ENCODE measurements at places on chromosomes 12 and 14.

DNA sequence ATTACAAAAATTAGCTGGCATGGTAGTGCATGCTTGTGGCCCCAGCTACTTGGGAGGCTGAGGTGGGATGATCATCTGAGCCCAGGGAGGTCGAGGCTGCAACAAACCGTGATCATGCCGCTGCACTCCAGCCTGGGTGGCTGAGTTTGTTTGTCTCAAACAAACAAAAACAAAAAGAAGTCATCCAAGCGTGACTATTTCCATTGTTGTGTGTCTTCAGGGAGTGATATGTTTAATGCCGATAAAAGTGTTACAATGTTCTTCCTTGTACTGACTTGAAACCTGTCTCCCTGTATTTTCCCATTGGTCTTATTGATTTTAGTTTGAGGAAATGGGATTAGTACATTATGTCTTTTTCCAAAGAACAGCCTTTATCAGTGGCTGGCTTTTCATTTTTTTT, 75.6 kb upstream of the USP44 start:
- DNase-seq: no peak

DNA sequence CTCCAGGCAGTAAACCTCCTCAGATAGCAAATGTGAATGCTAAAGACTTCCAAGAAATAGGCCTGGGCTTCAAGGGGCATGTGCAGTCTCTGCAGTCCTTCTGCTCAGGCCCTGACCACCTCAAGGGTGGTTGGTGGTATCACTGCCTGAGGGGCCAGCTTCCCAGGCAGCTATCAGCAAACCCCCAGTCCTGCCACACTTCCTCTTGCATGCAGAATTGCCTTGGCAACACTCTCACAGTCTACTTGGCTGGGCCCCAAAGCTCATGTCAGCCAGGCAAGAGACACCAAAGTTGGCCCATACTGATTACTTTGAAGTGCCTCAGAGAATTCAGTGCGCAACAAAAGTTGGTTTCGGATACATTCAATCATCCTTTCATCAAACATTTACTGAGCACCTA, 3.5 kb upstream of the ASB8 start:
- no peak for DNase-seq

- DNase-seq: no peak
These were observed 1150.0 kb downstream of the FSCB start for GRCh38 chr14:43356979-43357545.

DNA sequence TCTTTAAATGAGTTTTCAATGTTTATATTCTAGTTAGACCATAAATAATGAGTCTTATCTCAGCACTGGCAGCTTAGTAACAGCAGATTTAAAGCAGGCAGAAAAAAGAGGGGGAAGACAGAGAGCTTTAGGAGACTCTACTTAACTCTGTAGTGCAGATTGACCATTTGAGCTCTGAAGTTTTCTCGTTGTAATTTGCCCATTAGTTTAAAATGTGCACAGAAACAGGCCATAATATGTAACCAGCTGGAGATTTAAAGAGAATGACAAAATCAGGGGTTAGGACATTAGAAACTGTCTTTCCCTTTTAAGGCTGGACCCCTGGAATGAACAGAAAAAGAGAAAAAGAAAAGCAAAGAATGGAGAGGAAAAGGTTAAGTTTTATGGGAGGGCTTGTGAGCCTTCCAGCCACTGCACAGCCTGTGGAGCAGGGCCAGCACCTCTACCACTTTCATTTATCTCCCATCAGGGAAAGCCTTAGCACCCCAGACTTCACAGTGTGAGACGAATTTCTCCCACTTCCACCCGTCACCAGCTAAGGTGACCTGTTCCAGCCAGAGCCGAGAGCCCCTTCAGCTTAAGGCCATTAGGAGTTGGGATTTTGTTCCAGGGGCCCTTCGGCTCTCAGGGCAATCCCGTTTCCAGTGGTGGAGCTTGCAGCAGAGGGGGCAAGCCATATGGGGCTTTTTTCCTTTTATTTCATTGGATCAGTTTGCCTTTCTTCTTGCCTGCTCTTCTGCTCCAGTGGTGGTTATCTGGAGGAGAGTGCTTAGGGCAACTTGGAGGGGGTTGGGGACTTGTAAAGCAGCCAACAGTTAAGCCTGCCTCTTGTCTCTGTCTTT, 8.0 kb downstream of the IL22 start:
- no peak for DNase-seq

DNA sequence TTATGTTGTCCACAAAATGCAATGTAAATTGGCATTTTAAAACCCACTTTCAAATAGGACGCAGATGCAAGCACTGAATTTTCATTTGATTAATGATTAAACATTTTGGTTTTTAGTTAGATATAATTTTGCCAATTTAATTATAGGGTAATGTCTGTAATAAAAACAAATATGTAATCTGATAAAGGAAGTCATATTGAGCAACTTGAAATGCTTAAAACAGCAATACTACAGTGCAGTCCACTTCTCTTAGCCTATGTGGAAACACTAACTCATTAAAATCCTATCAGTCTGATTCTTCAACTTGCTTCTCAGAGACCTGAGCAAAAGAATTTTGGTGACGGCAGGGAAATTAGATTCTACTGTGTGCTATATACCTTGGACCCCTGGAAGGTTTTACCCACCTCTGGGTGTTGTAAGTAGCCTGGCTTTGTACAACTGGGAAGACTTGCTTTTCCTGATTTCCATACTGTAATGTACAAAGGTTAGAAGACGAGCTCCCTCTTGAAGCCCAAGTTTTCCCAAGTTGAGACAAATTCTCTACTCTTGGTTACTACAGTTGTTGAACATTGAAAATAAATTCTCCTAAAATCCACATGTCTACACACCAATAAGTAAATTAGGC, 4.1 kb downstream of the TRHDE start:
- DNase-seq: no peak

- no peak for DNase-seq
These were observed 23.8 kb upstream of the PPM1A start for GRCh38 chr14:60225265-60225664.

DNA sequence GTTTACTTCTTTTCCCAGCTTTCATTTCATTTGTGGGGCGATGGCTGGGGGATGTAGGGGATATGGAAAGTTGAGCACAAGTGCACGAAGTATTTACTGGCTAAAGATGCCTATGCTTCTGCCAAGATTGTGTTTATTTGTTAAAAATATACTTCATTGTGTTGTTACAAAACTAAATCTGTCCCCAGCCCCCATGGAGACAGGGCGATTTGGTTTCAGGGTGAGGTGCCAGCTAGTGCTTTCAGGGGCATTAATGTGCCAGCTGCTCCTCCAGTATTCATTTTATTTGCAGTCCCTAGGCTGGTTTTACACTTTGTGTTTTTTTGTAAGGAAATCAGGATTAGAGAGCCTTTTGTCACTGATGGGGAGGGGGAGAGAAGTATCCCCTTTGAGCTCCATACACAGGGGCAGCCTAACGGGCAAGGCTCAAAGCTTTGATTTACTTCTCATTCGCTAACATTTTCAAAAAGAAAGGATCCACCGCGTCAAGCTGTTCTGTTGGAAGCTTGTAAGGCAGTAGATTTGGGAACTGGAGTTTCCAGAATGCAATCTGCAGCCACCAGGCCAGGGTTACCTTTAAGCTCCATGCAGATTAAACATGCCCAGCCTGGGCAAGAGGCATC, 198.7 kb upstream of the PLEKHG7 start:
- no peak for DNase-seq

- no peak for DNase-seq
These were observed 355.5 kb downstream of the DIO2 start for GRCh38 chr14:79855789-79856188.

DNA sequence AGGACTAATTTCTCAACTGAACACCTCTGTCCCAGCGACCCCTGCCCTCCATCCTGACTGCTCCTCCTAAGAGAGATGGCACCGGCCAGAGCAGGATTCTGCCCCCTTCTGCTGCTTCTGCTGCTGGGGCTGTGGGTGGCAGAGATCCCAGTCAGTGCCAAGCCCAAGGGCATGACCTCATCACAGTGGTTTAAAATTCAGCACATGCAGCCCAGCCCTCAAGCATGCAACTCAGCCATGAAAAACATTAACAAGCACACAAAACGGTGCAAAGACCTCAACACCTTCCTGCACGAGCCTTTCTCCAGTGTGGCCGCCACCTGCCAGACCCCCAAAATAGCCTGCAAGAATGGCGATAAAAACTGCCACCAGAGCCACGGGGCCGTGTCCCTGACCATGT, 756 bp downstream of the RNASE7 start:
- DNase-seq: no peak

DNA sequence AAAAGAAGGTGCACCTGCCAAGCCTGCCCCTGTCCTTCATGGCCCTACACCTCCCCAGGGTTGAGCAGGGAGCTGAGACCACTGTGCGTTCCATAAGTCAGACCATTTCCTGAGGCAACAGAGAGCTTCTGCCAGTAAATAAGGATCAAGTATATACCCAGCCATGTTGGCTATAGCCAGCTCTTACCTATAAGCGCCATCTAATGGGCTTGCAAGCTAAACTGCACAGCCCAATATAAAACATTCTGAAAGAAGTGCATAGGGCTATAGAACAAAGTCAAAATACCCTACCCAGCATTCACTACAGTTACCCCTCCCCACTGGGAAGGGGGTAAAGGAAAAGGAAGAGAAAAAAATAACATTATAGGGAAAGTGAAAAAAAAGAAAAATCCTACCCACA, 59.3 kb upstream of the SCAF11 start:
- no peak for DNase-seq

- no peak for DNase-seq
These were observed 5.7 kb upstream of the NKX2-8 start for GRCh38 chr14:36588119-36588518.

DNA sequence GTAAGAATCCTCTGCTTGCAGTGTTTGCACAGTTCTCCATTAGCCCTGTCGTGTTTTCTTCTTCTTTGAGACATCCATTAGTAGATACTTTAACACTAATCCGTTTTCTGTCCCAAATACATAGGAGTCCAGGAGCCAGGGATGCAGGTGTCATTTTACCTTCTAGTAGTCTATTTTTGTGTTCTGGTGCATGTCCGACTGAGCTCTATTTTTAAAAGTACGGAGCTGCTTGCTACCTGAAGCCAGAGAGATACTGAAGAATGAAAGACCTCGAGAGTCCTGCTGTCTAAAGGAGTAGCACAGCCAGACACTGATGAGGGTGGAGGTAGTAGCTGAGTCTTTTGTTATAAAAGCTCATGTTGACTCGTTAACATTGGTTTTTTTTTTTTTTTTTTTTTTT, 31.7 kb downstream of the PDE3A start:
- no peak for DNase-seq

All from HCT116 (cell line).